ENCODE measurements at places on chromosomes 5 and 9.

- DNase-seq, result no peak
Measured at GRCh38 chr9:103991698-103992097, 102.4 kb upstream of the SMC2 start.

- DNase-seq, result no peak
Measured at GRCh38 chr5:146624179-146624578, 108.2 kb upstream of the GPR151 start.

DNA sequence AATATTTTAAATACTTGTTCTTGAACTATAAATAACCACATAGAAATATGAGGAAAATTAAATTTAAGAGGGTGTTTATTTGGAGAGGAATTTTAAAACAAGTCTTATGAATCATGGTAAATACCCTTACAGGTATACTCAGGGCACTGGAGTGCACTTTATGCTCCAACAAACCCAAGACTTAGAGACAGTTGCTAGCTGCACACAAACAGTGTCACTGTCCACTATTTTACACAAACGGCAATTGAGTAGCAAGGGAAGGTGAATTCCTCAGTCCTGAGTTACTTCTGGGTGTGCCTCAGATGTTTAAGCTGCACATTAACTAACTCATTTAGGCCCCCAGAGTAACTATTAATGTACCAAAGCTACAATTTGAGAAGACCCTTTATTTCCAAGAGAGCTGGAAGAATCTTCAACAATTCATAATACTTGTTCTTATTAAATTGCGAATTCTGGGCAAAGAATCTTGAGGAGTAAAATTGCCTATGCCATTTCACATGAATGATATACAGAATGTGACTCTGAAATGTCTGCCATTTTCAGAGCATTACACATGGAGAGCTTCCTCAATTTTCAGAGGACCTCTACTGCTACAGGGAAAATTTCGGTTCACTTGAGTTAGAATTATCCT lies 371.2 kb downstream of the PDE4D start:
- DNase-seq, result no peak

GRCh38 chr5:139900546-139901250 lies 105.1 kb downstream of the PSD2 start:
- no peak for DNase-seq

DNA sequence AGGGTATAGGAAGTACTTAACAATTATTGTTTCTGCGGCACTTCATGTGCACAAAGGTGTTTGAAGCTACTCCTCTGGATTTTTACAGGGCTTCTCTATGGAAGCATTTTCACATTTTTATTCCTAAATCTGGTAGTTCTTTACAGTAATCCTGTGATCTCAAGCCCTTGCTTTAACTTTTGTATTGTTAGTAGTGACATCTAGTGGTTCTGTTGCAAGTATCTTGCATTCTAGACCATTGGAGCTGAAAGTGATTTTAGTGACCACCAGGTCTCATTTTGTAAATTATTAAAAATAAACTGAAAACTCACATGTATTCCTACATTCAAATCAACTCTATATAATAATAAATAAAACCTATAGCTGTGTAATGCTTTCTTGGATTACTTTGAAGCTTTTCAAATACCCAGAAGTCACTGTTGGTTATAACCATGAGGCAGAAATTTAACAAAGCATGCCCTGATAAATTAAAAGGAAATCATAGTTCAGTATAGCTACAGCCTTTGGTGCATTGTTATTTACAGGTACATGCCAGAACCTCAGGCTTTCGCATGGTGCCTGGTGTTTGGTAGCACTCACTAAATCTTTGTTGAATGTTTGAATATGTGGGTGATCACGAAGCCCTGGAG lies 18.9 kb downstream of the RPS23 start:
- DNase-seq, result peak; percentile 10

DNA sequence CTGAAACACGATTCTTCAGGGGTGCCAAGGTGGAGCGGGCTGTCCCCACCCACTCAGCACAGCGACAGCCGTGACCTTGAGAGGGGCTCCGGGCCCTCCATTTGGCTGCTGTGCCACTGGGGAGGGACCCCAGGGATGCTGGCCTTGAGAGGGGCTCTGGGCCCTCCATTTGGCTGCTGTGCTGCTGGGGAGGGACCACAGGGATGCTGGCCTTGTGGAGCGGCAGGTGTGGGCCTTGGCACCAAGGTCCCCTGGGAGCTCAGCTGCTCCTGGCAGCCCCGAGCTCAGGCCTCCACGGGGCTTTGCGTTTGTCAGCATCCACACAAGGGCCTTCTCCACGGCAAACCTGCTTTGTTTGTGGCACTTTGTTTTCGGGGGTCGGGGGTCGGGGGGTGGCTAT lies 137.6 kb upstream of the LPCAT1 start:
- no peak for DNase-seq

DNA sequence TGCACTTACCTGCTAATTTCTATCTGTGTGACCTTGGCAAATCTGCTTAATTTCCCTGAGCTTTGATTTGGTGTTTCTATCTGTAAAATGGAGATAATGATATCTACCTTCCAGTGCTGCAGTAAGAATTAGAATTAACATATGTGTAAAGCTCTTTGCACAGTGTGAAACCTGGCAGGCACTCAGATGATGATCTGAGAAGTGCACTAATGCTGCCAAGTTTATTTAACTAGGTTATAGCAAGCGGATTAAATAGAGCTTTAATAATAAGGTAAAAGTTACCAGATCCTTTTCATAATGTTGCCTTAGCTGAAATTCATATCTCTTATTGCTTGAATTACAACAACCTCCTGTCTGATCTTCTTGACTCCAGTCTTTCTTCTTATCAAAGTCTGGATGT lies 315.3 kb upstream of the CD180 start:
- DNase-seq, result no peak

- no peak for DNase-seq
Measured at GRCh38 chr5:56172241-56172640, 60.9 kb downstream of the ANKRD55 start.

DNA sequence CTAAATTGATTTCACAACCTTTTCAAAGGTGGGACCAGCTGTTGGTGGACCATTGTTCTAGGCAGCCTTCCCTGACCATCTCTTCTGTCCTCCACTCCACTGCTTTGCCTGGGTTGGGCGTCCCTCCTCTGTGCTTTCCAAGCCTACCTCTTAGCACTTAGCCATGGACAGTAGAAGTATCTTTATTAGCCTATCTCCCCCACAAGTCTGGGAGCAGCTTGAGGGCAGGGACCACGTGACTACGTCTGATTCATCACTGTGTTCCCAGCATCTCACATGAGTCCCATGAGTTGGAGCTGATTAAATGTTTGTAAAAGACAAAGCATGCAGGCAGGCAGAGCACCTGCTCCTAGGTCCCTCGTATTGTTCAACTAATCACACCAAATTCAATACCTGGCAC lies 20.9 kb downstream of the MORN5 start:
- peak; percentile 61 for DNase-seq

DNA sequence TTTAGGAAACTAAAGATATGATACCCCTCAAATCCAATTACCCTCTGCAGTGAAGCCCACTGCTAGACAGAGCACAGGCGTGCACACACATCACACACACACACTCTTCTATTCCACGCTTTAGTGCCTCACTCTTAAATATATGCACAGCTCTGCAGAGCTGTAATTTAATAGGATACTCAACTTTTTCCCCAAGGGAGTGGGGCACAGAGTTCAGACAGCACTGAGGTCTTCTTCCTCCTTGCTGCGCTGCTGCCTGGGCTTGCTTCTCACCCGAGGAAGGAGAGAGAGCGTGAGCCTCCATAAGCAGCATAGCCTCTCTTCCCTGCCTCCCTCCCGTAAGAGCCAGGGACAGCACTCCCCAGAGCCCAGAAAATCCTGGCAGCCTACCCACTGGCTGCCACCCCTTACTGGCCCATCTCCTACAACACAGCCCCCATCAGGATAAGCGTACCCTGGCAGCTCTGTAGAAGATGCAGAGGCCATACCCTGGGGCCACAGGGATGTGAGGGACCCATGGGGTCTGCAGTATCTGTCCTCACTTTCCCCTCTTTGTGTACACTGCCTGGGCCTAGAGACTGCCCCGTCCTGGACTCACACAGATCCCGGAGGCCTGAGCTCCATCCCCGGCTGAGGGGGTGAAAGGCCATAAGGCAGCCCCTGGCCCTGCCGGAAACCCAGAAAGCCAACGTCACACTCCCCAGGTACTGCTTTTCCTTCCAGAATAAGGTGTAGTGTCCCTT lies 102.1 kb downstream of the C5orf15 start:
- DNase-seq, result no peak

GRCh38 chr5:50646591-50646990 lies 19.8 kb upstream of the PARP8 start:
- DNase-seq, result no peak

- no peak for DNase-seq
Measured at GRCh38 chr9:109115931-109116526, 3.7 kb downstream of the TMEM245 start.

- no peak for DNase-seq
Measured at GRCh38 chr9:95073918-95074317, 243.6 kb downstream of the FANCC start.

DNA sequence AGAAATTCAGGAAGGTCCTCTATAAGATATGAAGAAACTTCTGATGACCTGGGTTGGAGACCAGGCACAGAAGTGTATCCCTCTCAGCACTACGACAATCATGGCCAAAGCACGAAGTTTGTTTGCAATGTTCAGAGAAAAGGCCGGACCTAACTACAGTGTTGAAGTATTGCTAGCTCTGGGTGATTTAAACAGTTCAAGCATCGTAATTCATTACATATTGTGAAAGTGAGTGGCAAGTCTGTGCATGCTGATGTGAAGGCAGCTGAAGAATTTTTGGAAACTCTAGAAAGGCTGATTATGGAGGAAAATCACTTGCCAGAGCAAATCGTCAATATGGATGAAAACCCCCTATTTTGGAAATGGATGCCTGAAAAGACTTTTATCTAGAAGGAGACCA lies 67.2 kb upstream of the PANK3 start:
- no peak for DNase-seq

DNA sequence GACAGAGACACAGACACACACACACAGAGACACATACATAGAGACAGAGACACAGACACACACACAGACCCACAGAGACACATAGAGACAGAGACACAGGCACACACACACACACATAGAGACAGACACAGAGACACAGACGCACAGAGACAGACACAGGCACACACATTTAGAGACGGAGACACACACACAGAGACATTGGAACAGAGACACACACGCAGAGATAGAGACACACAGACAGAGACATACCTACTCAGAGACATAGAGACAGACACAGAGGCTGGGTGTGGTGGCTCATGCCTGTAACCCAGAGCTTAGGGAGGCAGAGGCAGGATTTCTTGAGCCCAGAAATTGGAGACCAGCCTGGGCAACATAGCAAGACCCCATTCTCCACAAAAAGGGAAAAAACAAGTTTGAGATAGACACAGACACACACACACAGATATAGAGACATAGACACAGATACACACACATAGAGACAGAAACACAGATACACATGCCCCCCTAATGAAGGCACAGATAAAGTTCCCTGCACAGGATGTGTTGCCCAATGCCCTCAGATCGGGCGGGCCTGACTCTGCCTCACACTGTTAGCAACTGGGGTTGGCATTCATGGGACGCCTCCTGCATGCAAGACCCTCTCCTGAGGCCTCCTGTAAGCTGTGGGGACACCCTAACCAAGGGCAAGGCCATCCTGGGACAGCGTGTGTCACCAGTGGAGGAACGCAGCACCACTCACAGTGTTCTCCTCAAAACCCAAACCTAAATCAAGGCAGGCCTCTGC lies 3.3 kb upstream of the RALGDS start:
- DNase-seq, result no peak

DNA sequence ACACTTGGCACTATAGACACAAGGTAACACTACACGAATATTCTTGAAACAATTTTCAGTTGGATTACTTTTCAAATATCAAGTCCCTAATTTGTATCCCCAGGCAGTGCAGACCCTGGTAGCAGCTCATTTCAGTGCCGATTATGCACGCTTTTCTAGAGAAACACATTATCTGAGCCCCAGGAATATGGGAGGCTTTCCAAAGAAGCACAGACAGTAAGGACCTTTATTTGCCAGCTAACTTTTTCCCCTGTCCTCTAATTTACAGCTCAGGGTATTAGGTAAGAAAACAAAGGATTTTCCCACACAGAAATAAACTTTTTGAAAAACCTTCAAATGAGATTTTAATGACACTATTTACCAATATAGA lies 852.3 kb upstream of the DMAC1 start:
- no peak for DNase-seq

DNA sequence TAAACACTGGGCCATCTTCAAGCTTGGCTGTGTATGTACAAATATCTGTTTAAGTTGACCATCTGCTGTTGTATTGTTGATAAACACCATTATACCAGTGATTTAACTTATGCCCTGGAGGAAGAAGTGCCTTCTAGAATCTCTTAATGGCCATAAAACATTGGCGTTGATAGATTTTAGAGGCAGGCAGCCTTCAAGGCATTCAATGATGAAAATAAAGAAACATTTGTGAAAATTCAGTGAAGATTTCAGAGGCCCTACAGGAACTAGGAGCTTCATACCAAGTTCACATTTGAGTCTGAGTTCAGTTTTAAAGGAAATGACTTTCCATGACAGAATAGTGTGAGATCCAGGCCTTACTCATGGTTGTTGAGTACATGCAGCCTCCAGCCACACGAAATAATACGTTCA lies 52.2 kb downstream of the MAP1B start:
- no peak for DNase-seq

DNA sequence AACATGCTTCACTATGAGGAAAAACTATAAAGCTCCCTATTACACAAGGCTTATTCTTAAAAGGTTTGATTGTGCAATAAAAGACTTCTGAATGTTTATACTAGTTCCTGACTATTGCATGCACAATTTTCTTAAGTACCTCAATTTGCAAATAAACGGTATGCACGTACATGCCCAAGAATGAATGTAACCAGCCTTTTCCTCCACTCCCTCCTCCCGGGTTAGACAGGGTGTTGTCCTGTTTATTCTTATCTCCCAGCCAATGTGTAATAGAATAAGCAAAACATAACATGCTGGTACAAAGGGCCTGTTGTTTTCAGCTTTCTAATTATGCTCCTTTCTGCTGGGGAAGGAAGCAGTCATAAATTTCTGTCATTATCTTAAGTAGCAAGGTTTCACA lies 79.1 kb downstream of the AOPEP start:
- DNase-seq, result peak; percentile 82

GRCh38 chr5:56763711-56764466 lies 51.5 kb upstream of the MAP3K1 start:
- DNase-seq, result no peak

GRCh38 chr9:21835121-21835520 lies 32.7 kb downstream of the MTAP start:
- DNase-seq, result no peak

DNA sequence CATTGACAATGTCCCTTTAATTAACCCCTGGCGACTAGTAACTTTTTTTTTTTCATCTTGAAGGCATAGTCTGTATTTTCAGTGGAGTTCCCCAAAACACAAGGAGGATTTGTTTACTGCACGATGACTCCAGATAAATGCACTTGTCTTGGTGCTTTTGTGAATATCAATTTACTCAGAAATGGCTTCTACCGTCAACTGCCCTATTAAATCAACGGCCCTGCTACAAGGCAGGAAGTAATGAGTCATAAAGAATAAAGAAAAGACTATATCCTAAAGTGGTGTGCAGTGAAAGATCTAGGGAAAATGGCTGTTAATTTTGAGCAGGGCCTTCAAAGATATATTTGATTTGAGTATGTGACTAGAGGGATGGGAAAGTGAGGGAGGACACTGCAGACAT lies 388.3 kb upstream of the CHD1 start:
- DNase-seq, result no peak

Measured in SJSA1 (cell line).